Left colon (tissue), 2 donors: ENCODE measurements at places on chromosomes 6 and 20. TPM values are rescaled to one million over a fixed set of nuclear protein-coding genes. Genes with fewer than 3 reads are reported as not detected.

DNA sequence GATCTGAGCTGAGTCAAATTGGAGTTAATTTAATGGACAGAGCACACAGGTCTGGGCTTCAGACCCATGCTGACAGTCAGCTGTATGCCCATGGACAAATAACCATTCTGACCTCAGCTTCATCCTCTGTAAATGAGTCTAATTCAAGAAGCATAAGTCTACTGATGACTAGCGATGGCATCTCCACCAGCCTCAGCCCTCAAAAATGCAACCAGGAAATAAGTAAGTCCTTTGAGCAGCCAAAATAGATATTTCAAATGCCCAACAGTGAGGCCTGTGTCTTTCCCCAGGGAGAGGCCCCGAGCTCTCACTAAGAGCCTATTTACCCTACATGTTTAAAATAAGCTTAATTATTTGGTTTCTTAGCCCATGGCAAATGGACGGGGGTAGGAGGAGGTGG is 114.2 kb upstream of the MTHFD1L start:
- no peak for DNase-seq

DNA sequence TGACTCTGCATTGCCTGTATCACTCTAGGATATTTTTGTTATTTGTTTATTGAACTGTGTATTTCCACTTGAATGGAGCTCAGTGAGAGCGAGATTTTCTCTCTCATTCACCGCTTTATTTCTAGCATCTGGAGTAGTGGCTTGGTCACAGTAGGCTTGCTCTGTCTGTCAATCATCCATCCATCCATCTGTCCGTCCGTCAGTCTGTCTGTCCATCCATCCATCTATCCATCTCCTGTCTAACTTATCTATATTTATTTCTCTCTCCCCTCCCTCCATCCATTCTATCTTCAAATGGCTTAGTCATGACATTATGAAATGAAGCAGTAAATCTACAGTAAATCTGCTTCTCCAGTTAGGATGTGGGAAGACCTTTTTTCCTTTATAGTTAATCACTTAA is 94.6 kb downstream of the TIAM2 start:
- DNase-seq, result no peak

GRCh38 chr6:161056451-161056850 is 64.9 kb downstream of the MAP3K4 start:
- DNase-seq, result no peak

VSX1 gene
- not detected for total RNA-seq

SUMO4 gene
- total RNA-seq, result 2.7 TPM
